Activated CD8-positive, alpha-beta memory T cell treated with anti-CD3 and anti-CD28 coated beads for 1 hour (primary cell): ENCODE measurements at places on chromosomes 4 and X.

- no peak for DNase-seq
Measured at GRCh38 chr4:127103681-127104115, 529.1 kb upstream of the INTU start.

DNA sequence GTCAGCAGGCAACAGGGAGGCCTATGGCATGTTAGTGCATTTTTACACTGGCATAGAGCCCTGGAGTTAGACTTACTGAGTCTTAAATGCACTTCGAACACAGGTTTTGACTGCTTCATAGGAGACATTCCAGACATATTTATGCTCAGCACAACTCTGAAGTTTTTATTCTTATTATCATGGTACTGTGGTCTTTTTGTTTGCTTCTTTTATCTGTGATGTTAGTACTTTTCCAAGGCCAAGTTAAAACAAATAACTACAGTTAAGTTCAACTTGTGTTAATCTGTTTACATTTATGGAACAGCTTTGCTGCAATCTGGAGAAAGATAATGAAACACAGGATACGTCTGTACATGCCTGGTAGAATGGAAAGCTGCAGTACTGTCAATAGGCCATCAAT is 76.5 kb downstream of the COL4A5 start:
- no peak for DNase-seq

- DNase-seq = no peak
Measured at GRCh38 chr4:82423245-82424054, 6.8 kb downstream of the HNRNPDL start.

GRCh38 chrX:15598026-15598425 is 2.7 kb downstream of the ACE2 start:
- no peak for DNase-seq

DNA sequence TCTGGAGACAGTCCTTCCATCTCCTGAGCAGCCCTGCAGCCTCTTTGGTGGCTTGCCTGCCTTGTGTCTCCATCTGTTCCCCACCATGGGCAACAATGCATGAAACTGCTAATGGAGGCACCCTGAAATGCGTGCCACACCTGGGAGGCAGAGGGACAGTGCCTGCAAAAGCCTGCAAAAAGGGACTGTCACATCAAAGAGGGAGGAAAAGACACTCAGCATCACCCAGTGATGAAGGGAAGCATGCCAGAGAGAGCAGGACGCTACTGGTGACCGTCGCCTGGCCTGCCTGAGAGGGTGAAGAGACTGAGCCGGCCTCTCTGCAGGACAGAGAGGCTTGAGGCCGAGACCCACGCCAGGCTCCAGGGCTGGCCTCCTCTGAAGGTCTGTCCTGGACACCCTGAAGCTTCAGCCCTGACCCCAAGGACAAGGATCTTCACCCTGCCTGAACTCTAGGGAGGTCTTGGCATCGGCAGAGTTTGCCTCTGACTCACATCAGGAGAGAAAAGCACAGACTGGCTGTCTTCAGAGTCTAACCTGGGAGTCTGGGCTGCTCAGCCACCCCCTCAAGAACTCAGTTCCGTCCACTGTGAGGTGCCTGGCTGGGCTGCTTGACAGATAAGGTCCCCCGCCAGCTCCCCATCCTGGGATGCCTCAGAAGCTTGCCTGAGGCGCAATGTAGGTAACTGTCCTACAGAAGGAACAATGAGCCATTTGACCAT is 8.1 kb downstream of the ACSL1 start:
- DNase-seq = no peak

DNA sequence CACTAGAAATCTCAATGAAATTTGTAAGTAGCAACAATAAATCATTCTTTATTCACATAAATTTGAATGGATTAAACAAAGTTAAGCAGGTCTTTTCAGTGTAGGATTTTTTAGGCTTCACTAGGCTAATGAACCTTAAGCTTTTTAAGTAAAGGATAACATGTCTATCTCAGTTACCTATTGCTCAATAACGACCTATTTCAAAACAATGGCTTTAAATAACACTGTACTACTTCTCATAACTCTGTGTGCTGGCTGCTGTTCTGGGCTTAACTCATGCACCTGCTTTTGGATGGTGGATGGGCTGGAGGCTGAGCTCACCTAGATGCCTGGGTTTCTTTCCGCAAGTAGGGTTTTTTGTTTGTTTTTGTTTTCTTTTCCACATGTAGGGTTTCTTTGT is 495.0 kb upstream of the SLIT2 start:
- no peak for DNase-seq

DNA sequence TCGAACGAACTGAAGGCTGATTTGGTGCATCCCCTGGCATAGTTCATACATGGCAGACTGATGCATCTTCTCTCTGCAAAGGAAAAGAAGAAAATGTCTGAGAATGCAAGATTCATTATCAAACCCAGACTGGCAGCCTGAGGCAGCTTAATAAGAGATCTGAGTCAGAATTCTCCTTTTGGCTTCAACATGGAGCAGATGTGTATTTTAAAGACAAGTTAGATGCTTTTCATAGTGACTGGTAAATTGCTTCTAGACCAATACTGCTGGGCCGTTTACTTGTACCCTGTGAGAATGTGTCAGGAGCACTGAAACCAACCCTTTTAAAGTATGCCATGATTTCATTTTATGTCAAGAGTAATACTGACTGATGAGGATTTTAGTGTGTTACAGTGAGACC is 322.0 kb downstream of the NR3C2 start:
- no peak for DNase-seq

DNA sequence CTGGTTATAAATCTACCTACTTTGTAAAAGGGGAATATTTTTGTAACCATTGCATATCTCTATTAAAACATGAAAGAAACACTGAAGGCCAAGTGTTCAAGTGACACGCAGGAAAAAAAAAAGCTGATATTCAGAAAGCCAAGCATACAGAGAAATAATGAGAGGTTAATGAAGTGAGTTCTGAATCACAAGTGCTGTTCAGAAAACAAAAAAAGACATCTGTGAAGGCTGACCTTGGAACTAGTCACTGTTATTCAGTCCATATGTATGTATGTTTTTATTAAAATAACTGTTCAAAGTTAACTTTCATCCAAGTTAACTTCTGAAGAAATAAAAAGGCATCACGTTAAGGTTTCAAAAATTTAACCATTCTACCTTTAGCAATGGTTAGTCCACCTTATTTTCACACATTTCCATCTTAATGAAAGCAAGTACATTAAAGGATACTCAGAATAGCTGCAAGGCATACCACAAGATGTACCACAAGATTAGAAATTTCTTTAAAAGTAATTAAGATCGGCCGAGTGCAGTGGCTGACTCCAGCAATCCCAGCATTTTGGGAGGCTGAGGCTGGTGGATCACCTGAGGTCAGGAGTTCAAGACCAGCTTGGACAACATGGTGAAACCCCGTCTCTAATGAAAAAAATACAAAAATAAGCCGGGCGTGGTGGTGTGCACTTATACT is 31.4 kb downstream of the SH3RF1 start:
- DNase-seq = no peak

- no peak for DNase-seq
Measured at GRCh38 chr4:76614589-76614988, 179.6 kb downstream of the SHROOM3 start.

GRCh38 chr4:7325541-7325940 is 109.2 kb downstream of the PSAPL1 start:
- no peak for DNase-seq

GRCh38 chr4:173135241-173135847 is 33.3 kb upstream of the GALNT7 start:
- DNase-seq = no peak

GRCh38 chrX:66633541-66633940 is 5.3 kb downstream of the EDA2R start:
- no peak for DNase-seq

DNA sequence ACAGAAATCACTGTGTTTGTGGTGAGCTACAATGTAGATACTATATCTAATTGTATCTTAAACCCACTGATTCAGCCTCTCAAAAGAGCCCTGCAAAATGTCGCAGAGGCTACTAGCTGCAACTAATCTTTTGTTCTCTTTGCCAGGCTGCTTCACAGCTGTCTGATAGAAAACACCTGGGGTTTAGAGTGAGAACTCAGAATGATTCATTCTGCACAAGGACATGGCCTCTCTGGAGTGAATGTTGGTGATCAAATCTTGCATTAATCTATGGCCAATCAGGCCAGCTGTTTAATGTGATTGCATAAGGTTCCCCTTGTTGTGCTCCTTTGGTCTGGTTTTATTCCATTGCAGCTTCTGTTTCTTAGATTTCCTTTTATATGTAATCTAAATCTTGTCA is 100.3 kb downstream of the EMCN start:
- no peak for DNase-seq

- no peak for DNase-seq
Measured at GRCh38 chr4:52931243-52931642, 69.1 kb downstream of the RASL11B start.

DNA sequence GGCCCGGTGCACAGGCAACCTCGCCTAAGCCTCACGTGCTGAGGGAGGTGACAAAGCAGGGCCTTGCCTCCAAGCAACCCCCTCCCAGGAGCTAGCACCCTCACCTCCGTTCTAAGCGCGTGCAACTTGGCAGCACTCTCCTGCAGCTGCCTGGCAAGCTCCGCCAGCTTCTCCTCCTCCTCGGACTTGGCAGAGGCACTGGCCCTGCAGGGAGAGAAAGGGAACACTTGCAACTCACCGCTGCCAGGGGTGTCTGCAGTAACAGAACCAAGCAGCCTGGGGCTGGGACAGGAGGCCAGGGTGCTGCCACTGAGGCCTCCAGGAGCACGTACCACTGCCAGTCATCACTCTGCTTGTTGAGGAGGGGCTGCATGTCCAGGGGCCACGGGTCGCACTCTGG is 10.3 kb upstream of the TREX2 start:
- no peak for DNase-seq

DNA sequence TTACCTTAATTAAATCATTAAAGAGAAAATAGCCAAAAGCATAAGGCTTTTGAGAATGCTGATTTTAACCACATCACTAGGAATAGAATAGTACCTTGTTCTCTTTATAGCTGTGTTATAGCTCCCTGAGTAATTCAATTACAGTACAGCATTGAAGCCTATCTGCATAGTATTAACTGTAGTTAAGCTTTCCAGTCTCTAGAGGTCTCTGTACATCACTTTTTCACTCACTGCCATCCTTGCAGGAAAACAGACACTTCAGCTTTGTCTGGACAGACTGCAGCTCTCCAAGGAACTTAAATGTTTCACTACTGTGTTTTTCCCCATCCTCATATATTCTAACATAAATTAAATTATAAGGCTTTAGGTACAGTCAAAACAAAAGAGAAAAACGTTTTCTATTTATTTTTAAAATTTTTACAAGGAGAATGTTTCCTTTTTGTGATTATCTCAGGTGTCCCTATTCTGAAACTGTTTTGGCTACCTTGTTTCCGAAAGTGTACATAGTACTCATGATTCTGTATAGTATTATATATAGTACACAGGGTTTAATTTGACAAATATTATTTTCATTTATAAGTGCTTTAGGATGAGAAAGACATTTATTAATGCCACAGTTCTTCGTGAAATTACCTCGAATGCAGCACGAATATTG is 407.9 kb downstream of the PCDH18 start:
- DNase-seq = no peak

GRCh38 chr4:71430609-71431008 is 91.8 kb downstream of the SLC4A4 start:
- no peak for DNase-seq

DNA sequence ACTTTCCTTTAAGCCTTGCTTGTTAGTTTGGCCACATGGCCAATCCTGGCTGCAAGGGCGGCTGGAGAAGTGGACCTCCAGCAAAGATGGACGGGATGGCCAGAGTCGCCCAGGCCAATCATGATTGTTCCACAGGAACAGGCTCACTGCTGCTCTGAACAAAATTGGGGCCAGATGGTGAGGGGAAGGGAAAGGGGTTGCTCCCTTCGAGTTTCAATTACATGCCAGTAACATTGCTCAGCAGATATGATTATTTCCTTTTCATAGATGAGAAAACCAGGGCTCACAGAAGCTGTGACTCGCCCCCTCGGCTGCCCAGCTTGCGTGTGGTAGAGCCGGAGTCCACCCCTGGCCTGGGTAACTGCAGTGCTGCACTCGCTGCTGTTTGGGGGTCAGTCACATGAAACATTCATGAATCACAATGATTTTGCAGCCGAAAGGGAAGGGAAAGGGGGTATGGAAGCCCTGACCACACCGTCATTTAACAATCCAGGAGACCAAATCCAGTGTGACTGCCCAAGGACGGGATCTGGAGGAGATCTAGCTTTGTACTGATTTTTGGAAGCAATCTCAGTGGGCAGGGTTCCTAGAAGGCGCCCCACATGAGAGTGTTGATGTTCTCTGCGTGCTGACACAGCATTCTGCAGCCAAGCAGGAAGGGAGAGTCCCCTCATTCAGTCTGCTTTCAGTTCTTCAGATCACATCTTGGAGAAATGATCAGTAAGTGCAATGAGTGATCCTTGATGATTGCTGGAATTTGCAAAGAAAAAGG is 77.3 kb upstream of the MSX1 start:
- no peak for DNase-seq

DNA sequence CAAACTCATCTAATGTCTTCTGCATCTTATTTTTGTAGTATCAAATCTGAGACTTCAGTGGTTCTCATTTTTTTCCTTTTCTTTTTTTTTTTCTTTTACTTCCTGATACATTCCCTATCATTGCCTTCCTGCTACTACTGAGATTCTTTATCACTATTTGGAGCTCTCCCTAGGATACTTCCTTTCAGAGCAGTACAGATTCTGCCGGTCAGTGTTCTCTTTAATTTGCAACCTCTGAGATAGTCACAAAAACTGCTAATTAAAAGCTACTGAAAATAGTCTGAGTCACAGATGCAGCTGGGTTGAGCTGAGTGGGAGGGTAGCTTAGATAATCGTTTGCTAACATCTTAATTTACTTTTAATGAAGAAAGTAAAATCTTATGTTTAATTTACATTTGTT is 1279.7 kb downstream of the ARAP2 start:
- no peak for DNase-seq

DNA sequence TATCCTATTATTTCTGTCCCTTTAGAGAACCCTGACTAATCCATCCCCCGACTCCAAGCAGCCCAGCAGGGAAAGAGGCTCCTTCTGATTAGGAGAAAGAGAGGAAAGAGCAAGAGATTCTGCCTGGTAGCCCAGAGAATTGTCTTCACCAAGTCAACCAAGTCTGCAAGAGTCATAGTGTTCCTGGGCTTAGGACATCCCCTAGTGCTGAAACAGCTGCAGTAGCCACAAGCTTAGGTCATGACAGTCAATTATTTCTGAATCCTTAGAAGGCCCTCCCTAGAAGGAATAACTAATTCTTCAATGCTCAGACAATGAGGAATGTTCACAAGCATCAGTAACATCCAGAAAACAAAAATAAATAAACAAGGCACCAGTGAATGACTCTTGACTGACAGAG is 480.3 kb upstream of the GRIA3 start:
- DNase-seq = no peak

DNA sequence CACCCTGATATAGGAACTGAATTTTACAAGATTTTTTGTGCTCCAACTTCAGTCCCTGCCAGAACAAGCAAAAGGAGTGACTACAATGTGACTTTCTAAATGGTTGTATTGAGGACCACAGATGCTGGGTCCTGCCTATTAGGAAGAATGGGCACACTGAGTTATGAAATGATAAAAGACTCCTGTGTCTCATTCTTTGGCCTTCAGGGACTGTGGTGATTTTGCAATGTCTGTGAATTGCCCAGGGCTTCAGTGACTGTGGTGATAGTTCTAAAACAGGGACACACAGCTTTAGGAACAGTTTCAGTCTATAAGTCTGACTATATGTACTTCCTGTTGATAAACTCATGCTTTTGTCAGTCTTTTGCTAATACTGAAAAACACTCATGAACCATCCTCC is 210.2 kb downstream of the DMD start:
- DNase-seq = no peak
